ENCODE measurements at places on chromosomes 3 and 15.

DNA sequence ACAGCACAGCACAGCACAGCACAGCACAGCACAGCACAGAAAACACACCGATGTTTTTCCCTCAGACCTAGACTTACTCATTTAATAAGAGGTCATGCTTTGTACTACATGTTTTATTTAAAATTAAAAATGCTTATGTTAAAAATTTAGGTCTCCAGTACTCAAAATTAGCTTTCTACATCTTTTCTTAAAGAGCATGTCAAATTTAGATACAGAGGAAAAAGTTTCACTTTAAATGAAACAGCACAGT lies 78.7 kb downstream of the CHAC1 start:
- no peak for DNase-seq

DNA sequence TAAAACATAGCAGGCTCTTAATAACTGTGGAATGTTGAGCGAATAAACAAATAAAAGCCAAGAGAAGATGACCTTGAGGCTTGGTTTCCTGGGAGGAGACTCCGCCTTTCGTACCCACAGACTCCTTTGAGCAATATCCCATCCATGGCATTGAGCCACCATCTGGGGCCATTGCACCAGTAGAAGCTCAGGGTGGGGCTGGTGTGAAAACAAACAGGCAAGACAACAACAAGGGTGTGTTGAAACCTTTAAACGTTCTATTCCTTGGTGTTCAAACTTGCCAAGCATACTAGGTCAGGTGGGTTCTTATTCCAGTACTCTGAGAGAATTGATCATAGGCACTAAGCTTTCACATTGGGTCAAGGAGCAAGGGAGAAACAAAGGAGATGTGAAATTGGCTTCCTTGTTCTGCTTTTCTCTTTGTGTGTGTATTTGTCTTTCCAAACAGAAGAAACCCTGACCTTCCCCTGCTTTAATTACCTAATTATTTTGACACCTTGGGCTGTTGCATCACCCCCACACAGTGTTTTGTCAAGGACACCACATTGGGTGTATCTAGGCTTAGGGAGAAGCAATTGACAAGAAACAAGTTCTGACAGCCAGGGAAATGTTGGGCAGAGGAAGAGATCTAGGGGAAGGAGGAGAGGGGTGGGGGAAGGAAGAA lies 105.1 kb upstream of the BCL6 start:
- peak; percentile 50 for DNase-seq

DNA sequence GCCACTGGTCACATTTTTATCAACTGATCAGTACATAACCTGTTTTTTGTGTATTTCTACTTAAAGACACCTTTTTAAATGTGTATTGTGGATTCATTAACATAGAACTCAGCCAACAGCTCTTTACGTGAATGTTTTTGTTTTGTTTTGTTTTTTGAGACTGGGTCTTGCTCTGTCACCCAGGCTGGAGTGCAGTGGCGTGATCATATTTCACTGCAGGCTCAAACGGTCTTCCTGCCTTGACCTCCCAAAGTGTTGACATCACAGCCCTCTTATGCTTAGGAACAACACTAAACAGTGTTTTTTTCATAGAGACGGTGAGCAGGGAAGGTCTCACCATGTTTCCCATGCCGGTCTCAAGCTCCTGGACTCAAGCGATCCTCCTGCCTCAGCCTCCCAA lies 9.9 kb downstream of the PSMA4 start:
- no peak for DNase-seq

GRCh38 chr3:49868862-49869466 lies 742 bp downstream of the CAMKV start:
- DNase-seq, result no peak

DNA sequence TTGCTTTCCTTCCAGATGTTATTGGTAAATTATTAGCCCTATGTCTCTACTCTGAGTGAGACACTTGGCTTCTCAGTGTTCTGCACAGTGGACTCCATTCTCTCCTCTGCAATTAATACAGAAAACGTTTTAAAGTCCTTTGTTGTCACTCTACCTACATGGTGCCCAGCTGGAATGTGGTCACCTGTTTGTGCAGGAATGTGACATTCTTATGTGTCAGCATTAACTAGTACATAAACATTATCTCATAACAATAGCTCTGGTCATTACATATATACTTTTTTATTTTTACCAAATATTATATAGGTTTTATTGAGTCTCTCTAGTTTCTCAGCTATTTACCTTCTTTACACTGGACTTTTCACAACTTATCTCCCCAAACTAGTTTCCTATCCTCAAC lies 147.0 kb upstream of the KCNMB2 start:
- DNase-seq, result no peak

DNA sequence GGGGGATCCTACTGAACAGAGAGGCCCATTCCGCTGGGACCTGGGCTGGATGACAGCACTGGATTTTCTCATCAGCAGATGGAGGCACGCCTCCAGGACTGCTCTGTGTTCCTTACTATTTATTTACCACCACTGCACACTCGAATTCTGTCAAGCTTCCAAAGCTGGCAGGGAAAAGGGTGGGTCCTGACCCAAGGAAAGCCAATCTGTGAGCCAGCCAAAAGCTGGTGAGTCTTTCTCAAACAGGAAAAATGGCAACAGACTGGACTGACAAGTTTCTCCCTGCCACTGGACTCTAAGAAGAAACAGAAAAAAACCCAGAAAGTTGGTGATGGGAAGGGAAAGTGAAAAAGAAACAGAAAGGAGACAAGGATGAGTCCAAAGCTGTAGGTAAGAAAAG lies 37.8 kb downstream of the CD47 start:
- no peak for DNase-seq

GRCh38 chr3:111314181-111314873 lies 227.7 kb upstream of the CD96 start:
- DNase-seq, result no peak

DNA sequence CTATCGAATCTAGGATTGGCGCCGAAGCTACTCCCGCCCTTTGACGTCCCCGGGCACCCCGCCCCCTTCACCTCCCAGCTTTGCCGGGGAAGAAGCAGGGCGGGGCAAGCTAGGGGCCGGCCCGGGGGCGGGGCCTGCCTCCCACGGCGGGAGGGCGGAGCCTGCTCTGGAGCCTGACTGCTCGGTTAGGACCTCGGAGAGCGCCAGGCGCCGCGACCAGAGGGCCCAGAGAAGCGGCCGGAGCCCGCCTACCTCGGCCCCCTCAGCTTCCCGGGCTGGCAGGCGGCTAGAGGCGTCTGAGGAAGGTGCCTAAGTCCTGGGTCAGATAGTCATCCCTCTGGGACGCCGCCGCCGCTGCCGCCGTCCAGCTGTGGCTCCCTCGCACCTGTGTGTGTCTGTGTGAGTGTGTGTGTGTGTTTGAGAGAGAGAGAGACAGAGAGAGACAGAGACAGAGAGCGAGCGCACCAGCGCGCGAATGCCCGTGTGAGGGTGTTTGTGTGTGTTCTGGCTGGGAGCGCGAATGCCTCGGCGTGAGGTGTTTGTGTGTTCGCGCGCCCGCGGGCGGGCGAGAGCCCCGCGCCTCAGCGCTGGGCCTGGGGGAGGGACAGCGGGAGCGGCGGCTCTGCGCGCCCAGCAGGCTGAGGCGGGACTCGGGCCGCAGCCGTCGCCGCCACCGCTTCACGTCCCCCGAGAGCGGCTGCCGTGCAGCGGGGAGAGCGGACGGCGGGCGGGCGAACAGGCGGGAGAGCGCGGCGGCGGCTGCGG lies at the start of gene STXBP5L:
Gene STXBP5L, plus strand, starts transcription at position 176 of the 765 bp plus-strand sequence. CDS start 1,374 bp downstream, outside the sequence.
- peak; percentile 67 for DNase-seq

DNA sequence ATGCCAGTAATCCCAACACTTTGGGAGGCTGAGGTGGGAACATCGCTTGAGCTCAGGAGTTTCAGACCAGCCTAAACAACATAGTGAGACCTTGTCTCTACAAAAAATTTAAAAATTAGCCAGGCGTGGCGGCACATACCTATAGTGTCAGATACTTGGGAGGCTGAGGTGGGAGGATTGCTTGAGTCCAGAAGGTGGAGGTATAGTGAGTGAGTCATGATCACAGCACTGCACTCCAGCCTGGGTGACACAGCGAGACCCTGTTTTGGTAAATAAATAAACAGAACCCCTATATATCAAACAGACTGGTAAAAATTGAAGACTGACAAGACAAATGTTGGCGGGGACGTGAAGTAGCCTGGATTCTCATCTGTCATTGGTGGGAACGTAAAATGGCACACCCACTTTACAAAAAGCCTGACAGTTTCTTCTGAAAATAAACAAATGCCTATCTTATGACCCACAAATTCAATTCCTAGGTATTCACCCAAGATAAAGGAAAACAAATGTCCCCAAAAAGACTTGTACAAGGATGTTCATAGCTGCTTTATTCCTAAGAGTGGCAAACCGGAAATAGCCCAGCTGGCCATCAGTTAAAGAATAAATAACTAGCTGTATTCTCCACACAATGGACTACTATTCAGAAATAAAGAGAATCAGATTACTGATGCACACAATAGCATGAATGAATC lies 47.0 kb upstream of the GK5 start:
- no peak for DNase-seq

DNA sequence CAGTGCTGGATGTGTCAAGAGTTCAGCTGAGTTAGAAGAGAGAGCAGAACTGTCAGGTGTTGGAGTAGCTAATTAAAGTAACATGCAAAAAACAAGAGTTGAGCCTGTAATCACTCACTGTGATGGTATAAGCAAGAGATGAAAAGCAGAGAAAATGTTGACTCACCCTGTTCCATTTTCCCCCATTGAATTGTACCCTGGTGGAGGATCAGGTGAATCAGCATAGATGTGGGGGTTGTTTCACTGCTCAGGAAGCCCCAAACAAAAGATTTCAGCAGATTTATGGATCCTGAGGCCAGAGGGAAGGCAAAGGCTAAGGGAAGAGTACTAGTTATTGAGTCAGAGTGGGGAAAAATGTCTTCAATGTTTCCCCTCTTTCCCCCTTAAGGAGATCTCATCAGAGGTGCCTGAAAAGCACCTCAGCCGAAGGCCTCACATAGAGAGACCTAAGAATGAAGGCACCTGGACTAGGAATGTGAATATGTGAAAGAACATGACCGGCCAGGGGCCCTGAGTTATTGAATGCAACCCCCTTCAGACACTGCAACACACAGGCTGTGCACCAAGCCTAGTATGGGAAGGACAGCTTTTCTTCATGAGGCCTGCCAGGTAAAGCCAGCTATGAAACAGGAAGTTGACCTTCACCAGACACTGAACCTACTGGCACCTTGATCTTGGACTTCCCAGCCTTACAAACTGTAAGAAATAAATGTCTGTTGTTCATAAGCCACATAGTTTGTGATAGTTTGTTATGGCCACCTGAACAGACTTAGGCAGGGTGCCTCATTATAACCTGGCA lies 90.1 kb downstream of the TMCO5A start:
- no peak for DNase-seq

DNA sequence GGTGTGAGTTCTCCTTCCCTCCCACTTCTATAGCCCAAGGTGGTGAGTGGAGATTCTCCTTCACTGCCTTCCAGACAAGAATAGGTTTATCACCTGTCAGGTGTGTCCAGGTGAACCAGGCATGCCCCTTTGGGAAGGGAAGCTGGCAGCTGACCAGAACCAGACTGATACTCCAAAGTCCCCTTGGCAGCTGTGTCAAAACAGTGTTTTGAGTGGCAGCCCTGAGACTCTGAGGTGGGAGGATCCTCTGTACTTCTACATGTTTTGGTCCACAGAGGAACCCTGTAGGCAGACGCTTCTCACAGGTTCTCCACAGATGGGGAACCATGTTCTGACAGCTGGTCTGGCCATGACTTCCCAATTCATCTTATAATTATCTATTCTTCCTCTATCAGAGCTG lies 30.1 kb downstream of the ISL2 start:
- DNase-seq, result no peak

DNA sequence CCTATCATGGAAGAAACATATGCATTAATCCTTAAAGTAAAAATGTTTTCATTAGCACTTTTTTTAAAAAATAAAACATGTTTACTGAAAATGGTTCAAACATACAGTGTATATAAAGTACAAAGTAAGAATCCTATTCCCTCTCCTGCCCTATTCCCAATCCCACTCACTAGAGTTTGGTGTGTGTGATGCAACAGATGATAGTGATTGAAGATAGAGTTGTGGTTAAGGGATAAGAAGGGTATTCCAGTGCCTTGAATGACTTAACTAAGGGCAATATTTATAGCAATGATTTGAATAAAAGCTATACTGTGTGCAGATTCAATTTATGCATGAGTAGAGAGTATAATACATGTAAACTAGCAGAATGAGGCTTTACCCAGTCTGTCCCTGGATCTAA lies 18.1 kb downstream of the ZNF280D start:
- no peak for DNase-seq

- no peak for DNase-seq
Measured at GRCh38 chr3:96294143-96294542, 520.3 kb upstream of the EPHA6 start.

DNA sequence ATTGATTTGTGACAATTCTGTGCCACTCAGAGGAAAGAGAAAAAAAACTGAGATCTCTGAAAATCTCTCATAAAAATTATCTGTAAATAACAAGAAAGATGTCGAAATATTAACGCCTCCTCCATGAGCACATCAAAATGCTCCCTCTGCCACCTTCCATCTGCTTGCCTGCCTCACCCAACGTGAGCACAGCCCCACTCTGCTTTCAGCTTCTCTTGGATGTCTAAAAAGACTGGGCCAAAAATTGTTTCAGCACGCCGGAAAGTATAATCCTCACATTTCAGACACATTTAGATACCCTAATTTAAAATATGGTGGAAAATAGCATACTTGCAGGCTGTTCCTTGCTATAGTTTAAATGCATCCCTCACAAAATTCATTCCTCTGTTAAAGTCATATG lies 57.1 kb downstream of the ERC2 start:
- DNase-seq, result no peak

GRCh38 chr3:88282528-88283241 lies 132.9 kb downstream of the C3orf38 start:
- no peak for DNase-seq

GRCh38 chr3:168998792-168999191 lies 664.7 kb downstream of the MECOM start:
- no peak for DNase-seq

DNA sequence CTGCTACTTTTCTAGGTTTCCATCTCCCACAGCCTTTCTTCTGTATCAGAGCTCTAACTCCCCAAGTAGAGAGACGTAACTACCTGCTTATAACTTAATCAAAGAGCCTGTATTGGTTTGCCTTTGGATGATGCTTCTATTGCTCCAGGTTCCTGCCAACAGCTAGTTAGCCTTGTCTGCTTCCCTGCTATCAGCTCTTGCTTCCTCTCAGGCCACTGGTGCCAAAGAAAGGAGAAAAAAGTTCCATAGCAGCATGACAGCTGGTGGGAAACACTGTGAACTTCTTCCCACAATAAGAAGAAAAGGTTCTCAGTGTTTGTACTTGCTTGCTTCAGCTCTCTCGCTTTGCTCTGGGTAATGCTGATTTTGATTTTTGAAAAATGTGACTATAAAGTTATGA lies 206.6 kb downstream of the GBE1 start:
- DNase-seq, result no peak

- no peak for DNase-seq
Measured at GRCh38 chr3:187946163-187946691, 201.0 kb upstream of the BCL6 start.

- no peak for DNase-seq
Measured at GRCh38 chr3:173238091-173238490, 97.1 kb upstream of the SPATA16 start.

Data from psoas muscle (tissue), 8 donors.